Left ventricle myocardium superior (tissue), 1 donor: ENCODE measurements at places on chromosomes 4 and X. TPM values are rescaled to one million over a fixed set of nuclear protein-coding genes. Genes with fewer than 3 reads are reported as not detected.

DNA sequence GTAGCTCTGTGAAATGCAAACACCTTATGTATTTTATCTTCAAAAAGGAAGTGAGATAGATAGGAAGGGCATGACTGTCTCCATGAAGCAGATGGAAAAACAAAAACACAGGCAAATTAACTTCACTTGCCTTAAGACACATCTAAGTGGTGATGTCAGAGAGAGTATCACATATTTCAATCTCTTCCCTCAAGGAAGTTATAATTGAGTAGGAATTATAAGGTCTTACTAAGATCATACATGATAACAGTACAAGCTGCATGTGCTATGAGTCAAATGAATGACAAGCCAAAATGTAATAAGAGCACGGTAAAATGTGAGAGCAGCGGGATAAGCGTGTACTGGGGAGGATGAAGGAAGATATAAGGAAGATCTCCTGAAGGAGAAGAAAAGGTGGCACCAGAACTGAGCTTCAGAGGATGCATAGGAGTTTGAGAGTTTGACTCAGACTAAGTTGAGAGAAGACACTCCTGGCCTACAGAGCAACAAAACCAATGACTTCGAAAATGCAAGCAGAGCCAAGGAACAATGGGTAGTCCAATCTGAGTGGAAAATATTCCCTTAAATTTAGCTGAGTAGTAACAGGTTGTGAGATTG is 43.3 kb upstream of the GALNT7 start:
- no peak for DNase-seq

DNA sequence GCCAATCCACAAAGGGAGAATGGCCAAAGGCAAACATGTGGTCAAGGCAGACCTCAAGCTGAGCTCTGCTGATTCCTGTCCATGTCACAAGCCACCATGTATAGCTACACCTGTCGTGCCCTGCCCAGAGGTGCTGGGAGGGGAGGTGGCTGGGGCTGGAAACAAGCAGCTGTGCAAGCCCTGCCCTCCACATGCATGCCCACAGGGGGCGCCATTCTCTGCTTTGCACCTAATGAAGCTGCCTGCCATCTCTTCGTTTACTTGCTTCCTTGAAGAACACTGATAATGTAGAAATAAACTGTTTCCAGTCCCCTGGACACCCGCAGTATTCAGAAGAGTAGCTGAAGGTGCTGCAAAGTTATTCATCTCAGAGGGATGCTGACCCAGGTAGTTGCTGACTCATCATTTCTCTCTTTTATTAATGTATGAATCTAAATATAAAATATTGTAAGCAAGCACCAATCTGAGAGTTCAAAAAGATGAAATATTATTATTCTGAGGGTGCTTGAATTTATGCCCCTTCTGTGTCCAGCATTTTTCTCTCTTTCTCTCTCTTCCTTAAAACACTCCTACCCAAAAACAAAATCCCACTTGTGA is 278.6 kb downstream of the ADGRA3 start:
- DNase-seq = no peak

DNA sequence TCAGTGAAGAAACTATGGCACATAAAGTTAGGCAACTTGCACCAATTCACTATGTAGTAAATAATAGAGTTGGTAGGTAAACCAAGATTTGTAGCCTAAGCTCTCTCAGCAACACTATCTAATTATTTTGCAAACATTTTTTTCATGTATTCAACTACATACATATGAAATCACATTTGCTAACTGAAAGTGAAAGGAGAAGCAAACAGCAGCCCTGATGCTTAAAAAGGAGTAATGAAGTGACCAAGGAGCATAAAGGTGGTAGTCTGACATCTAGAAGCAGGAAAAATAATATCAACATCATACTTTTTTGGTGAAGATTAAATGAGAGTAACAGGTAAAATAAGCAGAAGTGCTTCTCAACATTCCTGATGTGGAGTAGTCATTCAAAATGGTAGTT is 603.7 kb downstream of the GRXCR1 start:
- no peak for DNase-seq

DNA sequence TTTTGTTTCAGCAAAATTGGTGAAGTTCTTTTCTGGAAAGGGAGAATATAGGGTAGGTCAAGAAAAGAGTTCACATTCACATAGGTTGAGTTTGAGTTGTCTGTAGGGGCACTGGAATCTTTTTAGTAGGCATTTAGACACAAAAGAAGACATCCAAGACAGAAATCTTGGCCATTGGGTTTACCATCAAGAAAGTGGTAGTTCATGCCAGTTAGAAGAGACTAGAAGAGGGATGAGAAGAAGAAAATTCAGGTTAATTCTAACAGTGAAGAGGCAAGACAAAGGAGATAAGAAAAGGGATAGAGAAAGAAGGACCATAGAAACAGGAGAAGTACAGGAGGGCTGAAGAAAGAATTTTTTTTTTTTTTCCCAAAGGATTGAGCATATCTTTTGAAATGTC is 39.9 kb downstream of the PAQR3 start:
- no peak for DNase-seq

DNA sequence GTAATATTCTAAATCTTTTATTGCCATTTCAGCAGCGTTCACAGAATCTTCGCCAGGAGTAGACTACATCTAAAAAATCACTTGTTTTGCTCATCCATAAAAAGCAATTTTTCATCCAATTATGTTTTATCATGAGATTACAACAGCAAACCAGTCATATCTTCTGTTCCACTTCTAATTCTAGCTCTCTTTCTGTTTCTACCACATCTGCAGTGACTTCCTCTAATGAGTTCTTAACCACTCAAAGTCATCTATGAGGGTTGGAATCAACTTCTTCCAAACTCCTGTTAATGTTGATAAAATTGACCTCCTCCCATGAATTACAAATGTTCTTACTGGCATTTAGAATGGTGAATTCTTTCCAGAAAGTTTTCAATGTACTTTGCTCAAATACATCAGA is 174.4 kb upstream of the BRWD3 start:
- DNase-seq = no peak

DNA sequence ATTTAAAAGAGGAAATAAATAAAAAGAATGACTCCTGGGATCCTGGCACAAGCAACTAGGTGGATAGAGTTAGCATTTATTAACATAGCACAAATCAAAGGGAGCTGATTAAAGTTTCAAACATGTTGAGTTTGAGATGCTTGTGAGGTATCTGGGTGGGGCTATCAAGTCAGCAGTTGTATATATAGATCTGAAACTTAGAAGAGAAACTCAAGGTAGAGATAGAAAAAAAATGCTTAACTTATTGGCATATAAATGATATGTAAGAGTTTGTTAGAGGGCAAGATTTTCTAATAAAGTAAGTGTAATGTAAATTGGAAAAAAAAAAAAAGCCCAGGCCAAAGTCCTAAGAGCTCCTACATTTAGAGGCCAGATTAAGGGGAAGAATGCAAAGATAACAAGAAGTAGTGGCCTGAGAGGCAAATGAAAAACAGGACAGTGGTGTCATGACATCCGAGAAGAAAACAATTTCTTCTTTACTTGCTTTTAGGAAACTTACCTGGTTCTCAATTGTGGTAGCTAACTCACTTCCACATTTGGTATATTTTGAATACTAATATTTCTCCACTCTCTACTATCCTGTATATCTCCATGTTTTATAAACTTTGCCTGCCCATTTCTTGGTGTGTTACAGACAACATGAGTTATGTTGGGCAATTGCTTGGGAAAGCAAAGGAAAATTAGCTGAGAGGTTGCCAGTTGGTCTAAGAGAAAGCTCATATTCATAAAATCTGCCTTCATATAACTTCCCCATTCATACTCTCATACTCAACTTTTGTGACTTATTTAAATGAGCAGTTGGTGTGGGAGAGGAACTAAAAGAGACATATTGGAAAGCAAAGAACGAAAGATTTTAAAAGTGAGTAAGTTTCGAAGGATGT is 169.2 kb downstream of the PARM1 start:
- no peak for DNase-seq

DNA sequence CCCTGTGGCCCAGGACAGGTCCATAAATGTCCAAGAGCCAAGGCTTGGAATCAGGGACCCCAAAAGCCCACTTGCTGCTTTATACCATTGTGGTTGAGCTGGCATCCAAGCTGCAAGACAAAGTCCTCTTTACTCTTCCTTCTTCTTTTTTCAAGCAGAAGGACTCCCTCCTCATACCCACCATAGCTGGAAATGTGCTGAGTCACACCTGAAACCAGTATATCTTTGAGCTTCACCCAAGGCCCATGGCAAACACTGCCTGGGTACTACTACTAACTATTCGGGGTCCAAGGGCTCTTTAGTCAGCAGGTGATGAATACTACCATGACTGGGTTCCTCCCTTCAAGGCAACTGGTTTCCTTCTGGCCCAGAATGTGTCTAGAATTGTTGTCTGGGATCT is 37.3 kb upstream of the NMU start:
- no peak for DNase-seq

GRCh38 chr4:67749286-67749685 is 4.9 kb downstream of the GNRHR start:
- no peak for DNase-seq

The PAPSS1 gene
- total RNA-seq = 9.6 TPM

The PROM1 gene
- 3.2 TPM for total RNA-seq

The TMEM154 gene
- total RNA-seq = 3.3 TPM

The COL4A6 gene
- total RNA-seq = 9.1 TPM
